ENCODE measurements at places on chromosomes 12 and 14.

DNA sequence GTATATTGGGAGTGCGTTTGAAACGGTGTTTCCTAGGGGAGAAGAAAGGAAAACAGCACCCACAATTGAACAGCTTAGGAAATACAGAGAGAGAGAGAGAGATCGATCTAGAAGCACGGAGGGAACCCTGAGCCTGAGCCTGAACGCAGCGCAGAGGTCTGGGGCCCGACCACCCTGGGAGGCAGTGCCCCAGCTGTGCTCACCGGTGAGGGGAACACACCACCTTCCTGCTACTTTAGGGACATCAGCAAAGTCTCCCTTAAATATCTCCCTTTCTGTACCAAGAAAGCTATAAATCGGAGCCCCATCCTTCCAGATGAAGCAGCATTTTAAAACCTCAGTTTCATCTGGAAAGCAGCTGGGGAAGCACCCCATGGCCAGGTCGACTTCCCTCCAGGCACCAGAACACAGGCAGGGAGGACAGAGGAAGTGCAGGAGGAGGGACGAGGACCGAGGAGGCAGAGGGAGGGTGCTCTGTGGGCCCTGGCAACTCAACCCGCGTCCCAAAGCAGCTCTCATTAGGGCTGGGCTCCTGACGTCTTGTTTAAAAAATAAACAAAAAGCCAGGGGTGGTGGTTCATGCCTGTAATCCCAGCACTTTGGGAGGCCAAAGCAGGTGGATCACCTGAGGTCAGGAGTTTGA lies 12.2 kb downstream of the RIMBP2 start:
- no peak for DNase-seq

DNA sequence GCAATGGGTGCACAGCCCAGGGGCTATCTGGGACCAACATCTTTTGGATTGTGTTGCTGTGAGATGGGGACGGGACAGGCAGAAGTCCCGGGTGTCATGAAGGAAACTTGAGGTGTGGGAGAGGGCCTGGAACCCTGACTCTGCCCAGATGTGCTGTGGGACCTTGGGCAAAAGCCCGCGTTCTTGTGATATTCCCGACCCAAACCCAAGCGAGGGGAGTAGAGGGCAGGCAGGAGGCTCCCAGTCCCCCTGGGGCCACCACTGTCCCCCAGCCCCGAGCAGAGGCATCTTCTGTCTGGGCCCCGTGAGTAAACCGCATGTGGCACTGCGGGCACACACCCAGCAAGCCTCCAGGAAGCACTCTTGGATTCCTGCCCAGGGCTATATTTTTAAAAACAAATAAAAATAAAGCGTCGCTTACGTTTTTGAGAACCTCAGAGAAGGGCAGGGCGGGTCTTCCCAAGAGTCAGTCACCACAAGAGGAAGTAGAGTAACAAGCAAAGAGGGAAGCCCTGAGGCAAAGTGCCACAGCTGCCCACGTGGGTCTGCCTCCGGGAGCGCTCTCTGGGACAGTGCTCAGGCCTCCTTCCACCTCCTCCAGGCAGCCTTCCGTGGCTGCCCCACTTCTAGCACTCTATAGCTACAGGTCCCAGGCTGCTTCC lies 39.5 kb downstream of the BEGAIN start:
- no peak for DNase-seq

DNA sequence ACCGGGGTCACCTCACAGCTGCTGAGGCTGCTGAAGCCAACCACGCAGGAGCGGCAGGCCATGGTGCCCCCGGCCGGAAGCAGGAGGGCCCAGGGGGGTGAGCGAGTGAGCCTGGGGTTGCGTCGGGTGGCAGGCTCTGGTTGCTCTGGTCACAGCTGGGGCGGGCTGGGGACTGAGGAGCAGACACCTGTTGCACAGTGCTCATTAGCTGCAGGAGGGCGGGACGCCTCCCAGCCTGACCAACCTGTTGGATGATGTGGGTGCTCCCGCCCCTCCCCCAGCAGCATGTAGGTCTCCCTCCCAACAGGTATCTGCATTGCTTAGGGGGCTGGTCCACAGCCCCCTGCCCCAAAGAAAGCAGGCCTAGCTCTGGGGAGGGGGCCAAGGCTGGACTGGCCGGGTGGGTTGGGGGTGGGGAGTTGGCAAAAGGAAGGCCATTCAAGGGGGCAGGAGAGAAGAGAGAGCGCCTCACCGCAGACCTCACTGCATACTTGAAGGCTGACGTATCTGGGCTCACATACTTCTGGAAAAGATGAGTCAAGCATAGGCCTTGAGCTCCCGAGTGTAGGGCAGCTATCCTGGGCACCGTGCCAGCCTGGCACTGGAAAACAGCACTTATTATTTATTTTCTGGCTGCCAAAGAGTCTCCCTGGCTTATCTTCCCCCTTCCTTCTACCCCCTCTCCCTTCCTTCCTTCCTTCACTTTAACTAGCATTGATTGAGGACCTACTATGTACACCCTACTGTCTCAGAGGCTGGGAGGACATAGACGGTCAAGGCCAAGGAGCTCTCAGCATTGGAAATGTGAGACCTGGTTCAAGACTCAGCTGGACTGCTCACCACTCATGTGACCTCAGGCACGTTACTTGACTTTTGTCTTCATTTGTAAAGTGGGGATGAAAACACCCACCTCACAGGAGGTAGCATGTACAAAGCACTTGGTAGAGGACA lies at the start of gene KRT80:
TSS of gene KRT80 (minus strand) at position 174 of the 951 bp plus-strand sequence. CDS start at position 62, 112 bp downstream.
- no peak for DNase-seq

- no peak for DNase-seq
These were observed 184.2 kb upstream of the VASH1 start for GRCh38 chr14:76577090-76577489.

- DNase-seq, result no peak
These were observed 1.7 kb upstream of the FGD4 start for GRCh38 chr12:32397696-32398095.

DNA sequence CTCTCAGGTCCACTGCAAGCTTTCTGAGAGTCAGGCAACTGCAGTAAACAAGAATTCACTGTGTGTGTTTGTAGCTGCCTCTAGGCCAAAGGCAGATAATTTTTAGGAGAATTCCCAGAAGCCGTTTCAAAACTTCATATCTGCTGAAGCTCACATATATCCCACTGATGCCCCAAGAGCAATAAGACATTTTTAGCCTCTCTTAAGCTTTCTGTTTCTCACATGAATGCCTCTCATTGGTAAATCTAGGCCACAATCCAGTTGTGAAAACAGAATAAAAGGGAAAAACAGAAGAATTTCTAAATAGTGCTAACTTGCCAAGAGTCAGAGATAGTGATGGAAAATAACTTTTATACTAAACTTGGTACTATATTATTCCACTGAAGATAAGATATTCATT lies 48.5 kb upstream of the LIN7A start:
- no peak for DNase-seq

DNA sequence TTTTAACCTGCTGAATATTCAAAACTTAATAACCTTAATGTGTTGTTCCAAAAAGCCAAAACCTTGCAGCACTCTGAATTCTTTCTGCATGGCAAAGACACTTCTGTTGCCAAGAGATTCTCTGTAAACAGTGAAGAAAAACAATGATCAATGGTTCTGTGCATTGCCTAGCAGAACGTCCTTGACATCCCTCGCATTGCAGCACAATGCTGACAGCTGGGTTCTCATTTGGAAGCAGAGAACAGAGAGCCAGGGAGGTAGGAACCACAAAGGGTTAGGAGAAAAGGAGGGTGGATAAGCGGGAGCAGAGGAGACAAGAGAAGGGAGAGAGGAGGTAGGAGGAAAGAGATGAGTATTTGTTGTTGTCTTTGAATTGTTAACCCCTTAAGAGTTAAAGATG lies 501.1 kb downstream of the NAV3 start:
- DNase-seq, result no peak

- DNase-seq, result no peak
These were observed 24.0 kb upstream of the DIO3 start for GRCh38 chr14:101537286-101537685.

All from GM13977 (cell line).